AG04450 (cell line): ENCODE measurements at places on chromosomes 3 and 15.

- DNase-seq: no peak
Observed at GRCh38 chr15:73927476-73928240, 1.4 kb downstream of the LOXL1 start.

DNA sequence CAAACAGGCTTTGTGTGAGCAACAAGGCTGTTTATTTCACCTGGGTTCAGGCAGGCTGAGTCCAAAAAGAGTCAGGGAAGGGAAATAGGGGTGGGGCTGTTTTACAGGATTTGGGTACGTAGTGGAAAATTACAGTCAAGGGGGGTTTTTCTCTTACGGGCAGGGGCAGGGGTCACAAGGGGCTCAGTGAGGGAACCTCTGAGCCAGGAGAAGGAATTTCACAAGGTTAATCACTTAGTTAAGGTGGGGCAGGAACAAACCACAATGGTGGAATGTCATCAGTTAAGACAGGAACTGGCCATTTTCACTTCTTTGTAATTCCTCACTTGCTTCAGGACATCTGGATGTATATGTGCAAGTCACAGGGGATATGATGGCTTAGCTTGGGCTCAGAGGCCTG, 1592.8 kb upstream of the GBE1 start:
- DNase-seq: no peak

GRCh38 chr3:157166115-157166514, 6.2 kb upstream of the CCNL1 start:
- DNase-seq: no peak

GRCh38 chr15:88695101-88695500, 56.3 kb downstream of the ISG20 start:
- DNase-seq: no peak

DNA sequence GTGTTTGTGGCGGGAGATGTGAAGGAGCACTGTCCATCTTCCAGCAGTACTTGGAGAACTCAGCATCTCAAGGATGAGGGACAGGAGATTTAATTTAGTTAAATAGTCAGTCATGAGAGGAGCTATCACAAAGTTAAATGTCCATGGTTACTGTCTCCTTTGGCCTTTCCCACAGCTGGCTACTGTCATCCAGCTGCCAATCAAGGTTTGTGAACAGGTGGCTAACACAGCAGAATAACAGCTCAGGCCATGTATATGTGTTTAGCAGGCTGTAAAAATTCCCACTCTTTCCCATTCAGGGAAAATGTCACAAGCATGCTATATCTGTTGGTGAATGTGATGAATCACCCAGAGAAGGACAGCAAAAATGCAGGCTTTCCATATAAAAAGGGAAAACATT, 120.5 kb downstream of the TMEM108 start:
- DNase-seq: no peak

DNA sequence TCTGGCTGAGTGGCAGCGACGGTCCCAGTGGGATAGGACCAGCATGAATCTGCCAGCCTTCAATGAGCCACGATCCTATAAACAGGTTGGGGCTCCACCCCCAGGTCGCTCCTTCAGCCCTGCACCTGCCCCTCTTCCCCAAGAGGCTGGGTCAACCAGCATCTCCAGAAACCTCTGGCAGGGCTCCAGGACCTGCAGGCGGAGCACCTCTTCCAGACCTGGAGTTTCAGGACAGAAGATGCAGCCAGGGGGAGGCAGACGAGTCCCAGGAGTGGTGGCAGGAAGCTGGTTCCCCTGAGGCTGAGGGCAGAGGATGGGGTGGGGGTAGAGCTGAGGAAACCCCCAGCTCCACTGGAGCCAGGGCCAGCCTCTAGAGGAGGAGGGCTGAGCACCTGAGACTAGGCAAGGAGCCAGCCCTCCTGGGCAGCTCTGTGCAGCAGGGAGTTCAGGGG, at the start of gene PLA2G4D:
Gene PLA2G4D (minus strand): TSS at position 51 of the 452 bp plus-strand sequence. CDS start 103 bp downstream, outside the sequence.
- no peak for DNase-seq

- no peak for DNase-seq
Observed at GRCh38 chr3:57787867-57788623, 31.9 kb downstream of the SLMAP start.

DNA sequence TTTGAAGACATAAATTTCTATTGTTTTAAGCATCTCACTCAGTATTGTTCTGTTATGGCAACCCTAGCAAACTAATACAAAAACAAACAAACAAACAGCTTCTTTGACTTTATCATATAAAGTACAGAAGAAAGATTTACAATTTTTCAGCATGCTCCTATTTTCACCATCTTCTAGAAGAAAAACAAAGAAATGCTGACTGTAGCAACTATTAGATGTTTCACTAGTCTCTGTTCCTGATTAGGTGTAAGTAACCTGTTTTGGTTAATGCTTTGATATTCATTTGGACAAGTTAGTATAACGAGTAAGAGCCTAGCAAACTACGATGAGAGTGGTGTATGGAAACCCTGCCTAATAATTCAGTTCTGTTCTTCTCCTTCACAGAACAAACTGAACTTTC, 478.5 kb downstream of the NAALADL2 start:
- no peak for DNase-seq

GRCh38 chr3:98974442-98974841, 72.9 kb upstream of the DCBLD2 start:
- DNase-seq: no peak

DNA sequence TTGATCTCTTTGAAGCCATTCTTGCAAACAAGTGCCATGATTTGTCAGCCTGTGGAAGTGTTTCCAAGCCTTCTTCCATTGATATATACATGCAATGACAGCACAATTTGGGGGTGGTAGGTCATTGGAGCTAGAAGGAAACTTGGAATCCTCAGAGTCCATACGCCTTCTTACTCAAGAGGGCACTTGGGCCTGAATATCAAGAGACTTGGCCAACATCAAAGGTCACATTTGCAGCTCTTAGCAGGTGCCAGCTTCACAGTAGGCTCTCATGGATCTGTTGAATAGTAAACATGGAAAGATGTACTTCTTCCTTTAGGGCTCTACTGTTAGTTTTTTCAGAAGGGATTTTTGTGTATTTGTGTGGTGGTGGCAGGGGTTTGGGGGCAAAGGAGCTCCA, 50.9 kb downstream of the RHCG start:
- no peak for DNase-seq

DNA sequence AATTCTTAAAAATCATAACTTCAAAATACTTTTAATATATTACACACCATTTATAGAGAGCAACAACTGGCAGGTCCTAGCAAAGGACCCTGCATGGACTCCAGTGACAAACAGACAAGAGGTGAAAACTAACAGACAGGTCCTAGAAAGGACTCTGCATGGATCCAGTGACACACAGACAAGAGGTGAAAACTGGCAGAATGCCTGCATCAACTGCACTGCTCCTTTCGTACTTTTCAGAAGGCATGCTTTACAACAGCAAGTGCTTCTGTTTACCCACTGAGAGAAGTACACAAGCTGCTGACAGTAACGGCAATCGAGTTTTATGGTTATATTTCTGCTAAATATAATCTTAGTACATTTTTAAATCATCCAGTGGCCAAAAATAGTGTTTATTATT, 24.3 kb upstream of the GP5 start:
- no peak for DNase-seq

DNA sequence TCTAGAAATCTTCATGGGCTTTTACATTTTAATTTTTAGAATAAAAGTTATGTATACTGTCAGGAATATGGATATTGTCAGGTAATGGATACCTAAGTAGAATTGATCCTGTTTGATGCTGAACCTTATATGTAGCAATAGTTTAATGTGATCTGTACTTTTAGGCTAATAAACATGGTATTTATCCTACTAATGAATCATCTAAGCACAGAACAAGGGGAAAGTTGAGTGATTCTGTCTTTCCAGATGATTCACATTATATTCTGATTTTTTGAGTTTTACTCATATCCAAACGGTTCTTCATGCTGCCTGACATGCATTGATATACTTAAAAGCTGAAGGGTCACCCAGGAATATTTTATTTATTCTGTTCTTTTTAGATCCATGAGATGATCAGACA, 34.5 kb downstream of the FANCI start:
- DNase-seq: no peak

- DNase-seq: no peak
Observed at GRCh38 chr15:99132634-99133287, 27.9 kb downstream of the SYNM start.

DNA sequence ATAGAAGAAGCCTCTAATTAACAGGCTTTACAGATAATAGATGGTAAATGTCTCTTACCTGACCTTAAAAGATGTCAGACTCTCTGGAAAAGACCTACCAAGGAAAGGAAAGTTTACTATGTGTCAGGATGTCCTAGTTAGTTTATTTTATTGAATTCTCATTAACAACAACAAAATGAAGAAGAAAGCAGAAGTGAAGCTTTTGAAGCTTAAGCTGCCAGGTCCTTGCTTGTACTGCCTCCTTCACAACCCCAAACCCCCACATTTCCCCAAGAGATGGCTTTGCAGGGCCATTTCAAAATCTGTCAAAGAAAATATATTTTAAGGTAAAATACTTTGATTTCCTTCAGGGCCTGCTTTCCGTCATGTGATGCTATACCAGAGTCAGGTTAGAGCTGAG, 798.4 kb downstream of the TUSC7 start:
- DNase-seq: no peak

GRCh38 chr3:107421170-107421792, 44.0 kb downstream of the CCDC54 start:
- no peak for DNase-seq

- no peak for DNase-seq
Observed at GRCh38 chr3:55897573-55898224, 410.6 kb upstream of the WNT5A start.

- DNase-seq: no peak
Observed at GRCh38 chr3:135970506-135971116, 5.1 kb downstream of the PPP2R3A start.

GRCh38 chr3:13111173-13111872, 38.1 kb upstream of the IQSEC1 start:
- no peak for DNase-seq

GRCh38 chr3:58386626-58387365, 46.8 kb downstream of the PDHB start:
- peak; percentile 41 for DNase-seq

- no peak for DNase-seq
Observed at GRCh38 chr15:51363383-51363782, 21.9 kb downstream of the GLDN start.

- DNase-seq: no peak
Observed at GRCh38 chr3:193996641-193997089, 139.3 kb upstream of the HES1 start.

DNA sequence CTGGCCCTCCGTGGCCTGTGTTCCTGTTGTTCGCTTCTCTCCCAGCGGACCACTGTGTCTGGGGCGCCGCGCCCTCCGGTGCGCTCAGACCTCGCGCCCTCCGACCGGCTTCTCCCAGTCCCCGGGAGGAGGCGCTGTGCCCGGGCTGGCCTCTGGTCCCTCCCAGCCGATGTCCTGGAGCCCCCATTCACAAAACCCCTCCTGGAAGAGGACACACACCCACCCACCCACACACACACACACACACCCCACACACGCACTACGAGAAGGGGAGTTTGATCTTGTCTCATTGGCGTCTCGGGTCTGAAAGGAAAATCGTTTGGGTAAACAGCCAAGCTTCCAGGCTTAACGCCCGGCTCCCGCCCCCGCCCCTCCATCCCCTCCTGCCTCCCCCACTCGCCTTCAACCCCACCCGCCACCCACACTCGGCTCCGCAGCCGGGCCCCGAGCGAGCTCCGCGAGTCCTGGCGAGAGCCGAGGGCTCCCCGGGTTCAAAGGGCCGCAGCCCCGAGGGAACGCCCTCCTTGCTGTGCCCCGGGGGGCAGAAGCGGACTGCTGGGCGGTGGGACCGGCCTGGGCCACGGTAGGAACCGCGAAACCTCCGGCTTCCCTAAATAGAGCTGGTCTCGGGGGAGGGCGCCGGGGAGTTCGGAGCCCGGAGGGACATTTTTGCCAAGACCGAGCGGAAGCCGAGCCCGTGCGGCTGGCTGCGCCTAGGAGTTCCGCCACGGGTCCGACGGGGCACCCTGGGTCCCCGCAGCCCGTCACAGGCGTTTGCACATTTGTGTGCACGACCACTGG, 23.6 kb downstream of the NR2F2 start:
- DNase-seq: no peak

DNA sequence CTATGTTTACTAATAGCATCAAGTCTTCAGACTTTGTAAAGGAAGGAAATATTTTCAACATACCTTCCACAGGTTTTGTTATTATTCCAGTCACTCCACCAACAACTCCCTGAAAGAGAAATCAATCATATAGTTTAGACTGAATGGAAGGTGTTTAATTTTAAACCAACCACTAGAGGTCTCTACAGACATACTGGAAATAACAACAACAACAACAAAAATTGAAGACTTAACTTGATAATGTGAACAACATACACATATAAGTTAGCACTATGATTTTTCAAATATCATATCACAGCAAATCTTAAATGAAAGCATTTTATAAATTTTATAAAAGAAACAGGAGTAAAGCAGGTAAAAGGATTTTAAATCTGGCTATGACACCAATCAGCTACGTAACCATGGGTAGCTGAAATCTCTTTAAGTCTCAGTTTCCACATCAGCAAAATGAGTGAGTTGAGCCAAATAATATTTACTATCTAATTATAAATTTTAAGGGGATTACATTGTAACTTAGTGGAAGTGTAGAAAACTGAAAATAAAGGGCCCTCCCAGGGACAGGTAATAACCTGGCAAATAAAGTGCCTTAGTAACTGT, 188.2 kb downstream of the VPS13C start:
- DNase-seq: no peak

- DNase-seq: no peak
Observed at GRCh38 chr3:50251220-50251619, 15.2 kb downstream of the GNAI2 start.

GRCh38 chr3:73028803-73029202, 32.2 kb downstream of the PPP4R2 start:
- no peak for DNase-seq

DNA sequence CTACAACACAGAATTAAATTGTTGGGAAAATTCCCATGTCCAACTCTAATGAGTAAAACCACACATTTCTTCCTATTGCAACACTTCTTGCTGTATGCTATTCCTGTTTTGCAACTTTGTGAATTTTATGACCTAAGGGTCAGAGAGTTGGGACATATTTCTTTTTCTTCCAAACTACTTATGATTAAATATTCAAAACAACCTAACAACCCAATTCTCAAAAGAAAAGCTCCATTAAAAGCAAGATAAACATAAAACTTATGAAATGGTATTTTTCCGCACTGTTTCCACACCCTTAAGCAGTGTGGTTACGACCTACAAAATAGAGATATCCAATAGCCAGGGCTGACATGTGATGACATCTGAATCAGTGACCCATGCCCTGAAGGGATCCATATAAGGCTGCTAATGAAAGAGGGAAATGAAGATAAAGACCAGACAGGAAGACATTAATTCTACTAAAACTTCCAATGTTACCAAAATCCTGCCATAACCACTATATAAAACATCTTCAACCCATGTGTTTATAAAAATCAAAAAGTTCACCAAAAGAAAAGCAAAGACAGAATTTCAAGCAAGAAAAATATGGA, 45.6 kb downstream of the DMXL2 start:
- DNase-seq: no peak

- peak; percentile 8 for DNase-seq
Observed at GRCh38 chr3:138625707-138626365, 17.3 kb downstream of the FAIM start.

- DNase-seq: peak; percentile 62
Observed at GRCh38 chr15:58441376-58442070, 9.7 kb downstream of the LIPC start.

GRCh38 chr3:158458464-158458863, 112.5 kb upstream of the MLF1 start:
- DNase-seq: no peak
